ENCODE measurements at places on chromosomes 16 and 17.

DNA sequence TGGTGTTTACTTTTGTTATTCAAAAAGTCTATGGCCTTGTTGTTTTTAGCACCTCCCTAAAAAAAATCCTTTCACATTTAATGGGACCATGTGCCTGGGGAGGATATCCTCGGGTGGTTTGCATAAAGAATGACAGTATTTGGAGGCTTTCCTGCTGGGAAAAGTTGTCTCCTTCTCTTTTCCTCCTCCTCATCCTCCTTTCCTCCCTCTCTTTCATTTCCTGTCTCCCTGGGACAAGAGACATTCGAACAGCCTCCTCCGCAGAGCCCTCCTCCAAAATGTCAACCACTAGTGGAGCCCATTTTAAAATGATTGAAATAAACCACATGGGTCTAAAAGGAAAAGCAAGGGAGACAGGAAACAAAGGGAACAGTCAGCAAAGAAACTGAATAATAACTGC, 67.4 kb downstream of the MYH13 start:
- no peak for DNase-seq

DNA sequence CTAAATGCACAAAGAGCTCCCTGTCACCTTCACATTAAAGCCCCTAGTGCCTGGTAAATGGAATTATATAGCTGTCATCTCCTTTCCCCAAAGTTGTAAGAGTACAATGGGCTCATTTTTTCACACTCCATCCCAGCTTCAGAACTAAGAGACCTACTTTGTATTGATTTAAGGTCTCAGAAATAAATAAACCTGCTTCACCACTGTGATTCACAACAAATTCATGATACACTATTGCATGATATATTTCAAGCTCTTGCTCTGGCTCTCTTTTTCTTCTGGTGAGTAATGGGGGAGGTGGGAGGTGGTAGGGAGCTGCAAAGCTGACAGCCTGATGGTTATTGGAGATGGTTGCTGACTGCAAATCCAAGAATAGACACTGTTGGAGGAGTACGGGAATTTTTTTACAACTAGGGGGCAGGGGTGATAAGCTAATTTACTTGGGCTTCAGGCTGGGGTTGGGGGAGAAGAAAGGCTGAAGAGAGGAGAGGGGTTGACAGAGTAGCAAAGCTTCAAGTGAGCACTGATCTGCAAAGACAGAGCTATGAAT, 189.9 kb downstream of the AATF start:
- no peak for DNase-seq

GRCh38 chr17:64920026-64920418, 744 bp upstream of the LRRC37A3 start:
- DNase-seq: no peak

- no peak for DNase-seq
These were observed 156.6 kb downstream of the ANKFN1 start for GRCh38 chr17:56309897-56310296.

DNA sequence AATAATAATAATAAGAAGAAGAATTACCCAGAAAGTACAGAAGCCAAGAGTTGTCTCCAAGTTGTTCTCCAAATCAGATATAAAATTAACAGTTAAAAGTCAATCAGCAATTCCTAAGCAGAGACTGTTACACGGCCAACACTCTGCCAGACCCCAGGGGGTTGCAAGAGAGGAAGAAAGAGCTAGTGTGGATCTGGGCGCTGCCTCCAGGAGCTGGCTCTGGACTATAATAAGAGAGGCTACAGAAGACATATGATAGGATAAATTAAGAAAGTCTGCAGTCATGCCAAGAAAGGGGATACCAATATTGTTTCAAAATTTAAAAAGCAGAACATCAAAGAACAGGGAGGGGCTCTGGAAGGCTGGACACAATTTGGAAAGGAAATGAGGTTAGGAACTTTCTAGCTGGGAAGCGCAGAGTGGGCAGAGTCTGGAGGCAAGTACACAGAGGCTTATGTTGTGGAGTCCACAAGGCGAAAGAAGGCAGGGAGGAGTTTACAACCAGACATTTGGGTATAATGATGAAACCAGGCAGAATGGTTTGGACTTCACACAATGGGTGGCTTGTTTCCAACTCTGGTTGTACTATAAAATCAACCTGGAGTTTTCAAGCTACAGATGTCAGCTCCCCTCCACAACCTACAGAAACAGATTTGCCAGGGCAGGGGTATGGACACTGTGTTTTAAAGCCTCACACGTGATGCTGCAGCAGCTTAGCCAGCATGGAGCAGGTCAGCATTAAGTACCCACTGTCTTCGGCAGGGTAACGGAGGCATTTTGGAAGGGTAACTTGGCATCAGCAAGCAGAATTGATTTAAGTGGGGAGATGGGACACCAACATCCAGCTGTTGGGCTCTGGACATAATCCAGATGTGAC, 49.4 kb downstream of the SLC39A11 start:
- no peak for DNase-seq

DNA sequence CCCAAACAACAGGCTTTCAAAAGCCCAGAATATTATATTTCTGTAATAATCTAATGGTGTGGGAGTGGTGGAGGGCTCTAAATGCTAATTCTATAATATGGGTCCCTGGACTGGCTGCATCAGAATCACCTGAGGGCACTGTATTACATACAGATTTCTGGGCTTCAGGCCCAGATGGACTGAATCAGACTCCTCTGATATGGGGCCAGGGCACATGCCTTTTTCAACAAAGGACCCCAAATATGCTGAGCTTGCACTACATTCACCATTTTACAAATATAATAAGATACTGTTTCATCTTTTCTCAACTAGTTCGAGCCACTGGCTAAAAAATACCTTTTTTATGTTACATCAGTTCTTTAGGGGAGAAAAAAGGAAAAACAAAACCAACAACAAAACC, 309.7 kb downstream of the MAP2K6 start:
- DNase-seq: no peak

- DNase-seq: peak; percentile 90
These were observed 40.1 kb upstream of the CLEC19A start for GRCh38 chr16:19245326-19245925.

DNA sequence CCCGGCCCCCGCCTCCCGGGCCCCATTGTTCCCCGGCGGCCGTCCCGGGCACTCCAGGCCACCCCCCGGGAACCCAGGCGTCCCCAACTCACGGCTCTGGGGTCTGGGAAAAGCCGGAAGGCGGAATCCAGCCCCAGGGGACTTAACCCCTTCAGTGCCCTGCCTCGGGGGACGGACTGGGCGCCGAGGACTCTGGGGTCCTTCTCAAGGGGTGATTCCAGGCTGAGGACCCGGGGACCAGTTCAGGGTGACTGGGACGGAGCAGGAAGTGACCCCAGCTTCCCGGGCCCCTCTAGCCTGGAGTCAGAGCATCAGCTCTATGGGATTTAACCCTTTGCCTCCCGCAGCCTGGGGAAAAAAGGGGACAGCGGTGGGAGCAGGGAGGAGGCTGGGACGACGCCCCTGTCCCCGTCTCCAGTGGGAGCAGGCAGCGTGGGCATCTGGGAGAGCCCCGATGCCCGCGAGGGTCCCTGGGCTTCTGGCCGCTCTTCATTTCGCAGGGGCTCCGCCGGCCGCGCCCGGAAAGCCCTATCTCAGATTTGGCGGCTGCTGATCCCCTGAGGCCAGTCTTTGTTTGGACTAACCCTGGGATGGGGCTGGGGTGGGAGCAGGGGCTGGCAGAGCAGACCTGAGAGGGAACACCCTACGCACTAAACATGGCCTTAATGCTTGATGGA, at the start of gene ZNF629:
ZNF629 (minus strand) TSS at position 270 of the 677 bp plus-strand sequence. CDS start 2,723 bp downstream, outside the sequence.
- peak; percentile 76 for DNase-seq

- DNase-seq: no peak
These were observed at the start of gene HOXB2 for GRCh38 chr17:48545022-48545375. Gene HOXB2 (minus strand): TSS chr17:48545109. CDS start chr17:48544911, 198 bp downstream.

DNA sequence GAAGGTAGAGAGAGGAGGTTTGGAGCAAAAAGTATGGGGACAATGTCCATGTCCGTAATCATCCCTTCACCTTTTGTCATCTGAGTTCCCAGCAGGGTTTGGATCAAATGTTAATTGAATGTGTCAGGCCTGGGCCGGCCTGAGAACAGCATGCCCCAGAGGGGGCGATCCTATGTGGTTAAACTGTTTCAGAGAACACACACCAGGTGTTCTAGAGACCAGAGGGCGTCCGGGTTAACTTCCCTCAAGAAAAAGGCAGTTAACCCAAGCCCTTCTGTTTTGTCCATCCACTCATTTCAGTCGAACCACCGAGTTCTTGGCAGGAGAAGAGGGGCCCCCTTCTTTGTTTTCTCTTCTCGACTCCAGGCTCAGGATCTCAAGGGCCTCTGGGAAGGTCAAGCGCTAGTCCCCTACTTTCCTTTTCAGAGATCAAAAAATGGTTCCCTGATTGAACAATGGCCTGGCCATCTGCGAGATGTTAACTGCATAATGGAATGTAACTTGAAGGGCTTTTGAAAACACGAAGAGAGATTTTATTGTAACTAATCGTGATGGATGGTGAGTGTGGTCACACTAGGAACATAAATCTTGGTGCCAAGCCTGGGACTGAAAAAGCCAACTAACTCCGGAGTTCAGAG, 142.5 kb downstream of the IRX3 start:
- peak; percentile 16 for DNase-seq

- no peak for DNase-seq
These were observed 309.4 kb downstream of the SEC14L1 start for GRCh38 chr17:77449908-77450741.

DNA sequence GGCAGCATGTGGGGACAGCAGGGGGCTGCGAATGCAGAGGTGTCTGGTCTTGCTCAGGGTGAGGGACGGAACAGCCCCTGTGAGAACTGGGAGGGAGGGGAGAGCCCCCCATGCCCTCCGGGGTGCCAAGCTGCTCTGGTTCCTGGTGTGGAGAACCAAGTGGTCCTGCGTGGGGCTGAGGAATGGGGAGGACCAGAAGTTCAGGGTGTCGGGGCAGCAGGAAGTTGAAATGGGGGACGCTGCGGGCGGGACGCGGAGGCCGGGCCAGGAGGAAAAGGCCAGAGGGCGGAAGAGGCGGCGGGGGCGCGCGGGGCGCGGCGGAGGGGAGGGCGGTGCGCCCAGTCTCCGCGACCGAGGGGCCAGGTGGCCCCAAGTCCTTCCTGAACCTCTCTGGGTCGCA, 3.6 kb downstream of the ALDH3A1 start:
- no peak for DNase-seq

DNA sequence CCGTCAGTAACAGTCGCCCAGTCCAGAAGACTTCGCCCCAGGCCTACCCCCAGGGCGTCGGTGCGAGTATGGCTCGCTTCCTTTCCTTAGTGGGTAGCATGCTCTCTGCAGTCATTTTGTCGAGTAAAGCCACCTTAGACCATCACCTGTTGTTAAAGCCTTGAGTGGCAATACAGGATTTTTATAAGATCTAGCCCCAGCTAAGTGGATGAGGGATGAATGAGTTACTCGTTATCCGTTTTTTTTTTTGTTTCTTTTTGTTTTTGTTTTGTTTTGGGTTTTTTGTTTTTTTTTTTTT, 322 bp upstream of the KLHL11 start:
- DNase-seq: no peak

GRCh38 chr16:89341697-89342694, 124.5 kb downstream of the ZNF778 start:
- DNase-seq: no peak
